ENCODE measurements at places on chromosomes 16 and 17.

DNA sequence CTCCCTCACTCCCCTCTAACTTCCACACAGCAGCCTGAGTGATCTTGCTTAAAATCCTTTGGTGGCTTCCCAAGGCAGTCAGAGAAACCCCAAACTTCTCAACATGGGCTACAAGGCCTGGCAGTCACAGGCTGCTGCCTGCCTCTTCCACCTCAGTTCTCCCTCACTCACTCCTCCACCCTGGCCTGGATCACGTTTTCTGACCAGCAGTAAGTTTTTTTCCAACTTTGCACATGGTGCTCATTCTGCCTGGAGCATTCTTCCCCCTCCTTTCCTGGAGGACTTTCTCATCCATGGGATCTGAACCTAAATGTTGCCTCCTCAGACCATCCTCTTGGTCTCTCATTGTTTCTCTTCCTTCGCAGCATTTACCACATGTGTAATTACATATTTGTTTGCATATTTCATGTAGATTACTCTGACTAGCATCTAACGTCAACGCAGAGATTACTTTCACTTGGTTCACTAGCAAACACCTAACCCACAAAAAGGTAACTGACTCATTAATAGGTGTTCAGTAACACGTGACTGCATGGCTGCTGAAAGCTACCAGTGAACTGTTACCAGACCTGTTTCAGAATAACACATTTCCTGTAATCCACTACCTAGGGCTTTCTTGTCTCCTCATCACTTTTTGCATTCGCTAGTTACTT, 17.1 kb downstream of the GNA13 start:
- peak; percentile 88 for DNase-seq

GRCh38 chr17:18017958-18018357, 21.0 kb downstream of the ATPAF2 start:
- DNase-seq: no peak

DNA sequence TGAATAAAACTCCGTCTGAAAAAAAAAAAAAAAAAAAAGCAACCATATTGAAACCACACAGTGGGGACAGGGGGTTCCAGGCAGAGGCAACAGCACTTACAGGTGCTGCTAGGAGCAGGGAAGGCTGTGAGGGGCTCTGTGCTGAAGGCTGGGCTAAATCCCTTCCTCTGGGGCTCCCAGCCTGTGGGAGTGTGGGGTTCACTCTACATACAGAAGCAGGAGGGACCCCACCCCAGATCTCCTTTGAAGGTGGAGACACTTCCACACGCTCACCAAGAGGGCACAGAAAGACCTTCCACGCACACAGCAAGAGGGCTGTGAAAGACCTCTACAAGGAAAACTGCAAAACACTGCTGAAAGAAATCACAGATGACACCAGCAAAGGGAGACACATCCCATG, 53.9 kb downstream of the USP22 start:
- DNase-seq: no peak

- no peak for DNase-seq
These were observed 7.3 kb downstream of the ZZEF1 start for GRCh38 chr17:4135489-4135888.

DNA sequence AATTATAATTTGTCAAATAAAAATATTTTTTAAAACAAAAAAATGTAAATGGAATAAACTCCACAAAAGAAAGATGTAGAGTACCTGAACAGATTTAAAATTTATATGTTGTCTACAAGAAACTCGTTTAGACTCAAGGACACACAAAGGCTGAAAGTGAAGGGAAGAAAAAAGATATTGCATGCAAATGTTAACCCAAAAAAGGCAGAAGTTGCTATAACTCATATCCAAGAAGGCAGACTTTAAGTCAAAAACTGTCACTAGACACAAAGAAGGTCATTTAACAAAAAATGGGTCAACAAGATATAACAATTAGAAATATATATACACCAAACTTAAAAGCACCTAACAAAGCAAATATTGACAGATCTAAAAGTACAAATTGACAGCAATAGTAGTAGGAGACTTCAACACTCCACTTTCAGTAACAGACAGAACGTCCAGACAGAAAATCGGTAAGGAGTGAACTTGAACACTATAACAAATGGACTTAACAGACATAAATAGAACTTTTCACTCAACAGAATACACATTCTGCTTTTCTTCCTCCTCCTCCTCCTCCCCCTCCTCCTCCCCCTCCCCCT, 40.8 kb upstream of the MYLK3 start:
- DNase-seq: no peak
